Pericardium fibroblast (primary cell): ENCODE measurements at places on chromosomes 2 and 18. TPM values are rescaled to one million over a fixed set of nuclear protein-coding genes. Genes with fewer than 3 reads are reported as not detected.

GPR75 gene
- 0.35 and 0.77 TPM in 2 replicates for total RNA-seq

DNAJC10 gene
- total RNA-seq = 67.1 and 100 TPM in 2 replicates

MOGAT1 gene
- total RNA-seq = not detected in 2 replicates

NT5DC4 gene
- total RNA-seq = not detected in 2 replicates

RPL37A gene
- total RNA-seq = 2,704 and 3,626 TPM in 2 replicates
